Stimulated activated CD8-positive, alpha-beta memory T cell treated with anti-CD3 and anti-CD28 coated beads, Interleukin-4, amount 100 ng/mL, for 24 hours (primary cell): ENCODE measurements at places on chromosomes 1 and 21.

- DNase-seq, result no peak
These were observed 145.0 kb downstream of the PBX1 start for GRCh38 chr1:164703960-164704411.

- DNase-seq, result no peak
These were observed 267.2 kb upstream of the SGIP1 start for GRCh38 chr1:66266756-66267155.

DNA sequence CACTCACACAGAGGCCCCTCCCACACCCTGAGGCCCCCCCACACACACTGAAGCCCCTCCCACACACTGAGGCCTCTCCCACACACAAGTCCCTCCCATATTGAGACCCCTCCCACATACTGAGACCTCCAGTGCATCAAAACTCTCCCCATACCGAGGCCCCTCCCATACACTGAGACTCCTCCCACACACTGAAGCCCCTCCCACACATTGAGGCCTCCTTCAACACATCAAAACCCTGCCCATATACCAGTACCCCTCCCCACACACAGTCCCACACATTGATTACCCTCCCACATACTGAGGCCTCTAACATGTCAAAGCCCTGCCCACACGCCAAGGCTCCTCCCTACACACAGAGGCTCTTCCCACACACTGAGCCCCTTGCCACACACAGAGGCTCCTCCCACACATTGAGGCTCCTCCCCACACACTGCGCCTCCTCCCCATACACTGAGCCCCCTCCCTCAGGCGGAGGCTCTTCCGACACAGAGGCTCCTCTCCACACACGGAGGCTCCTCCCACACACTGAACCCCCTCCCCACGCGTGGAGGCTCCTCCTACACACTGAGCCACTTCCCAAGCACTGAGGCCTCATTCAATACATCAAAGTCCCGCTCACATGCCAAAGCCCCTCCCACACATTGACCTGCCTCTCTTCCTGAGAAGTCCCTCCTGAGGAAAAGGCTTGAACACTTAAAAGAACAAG, 392.3 kb downstream of the CAMTA1 start:
- DNase-seq, result no peak

GRCh38 chr1:214444182-214444939, 107.0 kb downstream of the PTPN14 start:
- DNase-seq, result no peak

GRCh38 chr21:28333578-28334075, 659.0 kb downstream of the LTN1 start:
- DNase-seq, result no peak

- no peak for DNase-seq
These were observed 56.1 kb downstream of the KCNN3 start for GRCh38 chr1:154813846-154814505.

DNA sequence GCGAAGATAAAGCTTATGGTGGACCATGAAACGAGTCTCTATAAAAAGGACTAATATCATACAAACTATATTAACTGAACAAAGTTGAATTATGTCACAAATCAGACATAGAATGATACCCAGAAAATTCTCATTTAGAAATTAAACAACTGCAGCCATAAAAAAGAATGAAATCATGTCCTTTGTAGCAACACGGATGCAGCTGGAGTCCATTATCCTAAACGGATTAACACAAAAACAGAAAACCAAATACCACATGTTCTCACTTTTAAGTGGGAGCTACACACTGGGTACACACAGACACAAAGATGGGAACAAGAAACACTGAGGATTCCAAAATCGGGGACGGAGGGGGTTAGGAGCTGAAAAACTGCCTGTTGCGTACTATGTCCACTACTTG, 11.5 kb downstream of the COP1 start:
- no peak for DNase-seq

DNA sequence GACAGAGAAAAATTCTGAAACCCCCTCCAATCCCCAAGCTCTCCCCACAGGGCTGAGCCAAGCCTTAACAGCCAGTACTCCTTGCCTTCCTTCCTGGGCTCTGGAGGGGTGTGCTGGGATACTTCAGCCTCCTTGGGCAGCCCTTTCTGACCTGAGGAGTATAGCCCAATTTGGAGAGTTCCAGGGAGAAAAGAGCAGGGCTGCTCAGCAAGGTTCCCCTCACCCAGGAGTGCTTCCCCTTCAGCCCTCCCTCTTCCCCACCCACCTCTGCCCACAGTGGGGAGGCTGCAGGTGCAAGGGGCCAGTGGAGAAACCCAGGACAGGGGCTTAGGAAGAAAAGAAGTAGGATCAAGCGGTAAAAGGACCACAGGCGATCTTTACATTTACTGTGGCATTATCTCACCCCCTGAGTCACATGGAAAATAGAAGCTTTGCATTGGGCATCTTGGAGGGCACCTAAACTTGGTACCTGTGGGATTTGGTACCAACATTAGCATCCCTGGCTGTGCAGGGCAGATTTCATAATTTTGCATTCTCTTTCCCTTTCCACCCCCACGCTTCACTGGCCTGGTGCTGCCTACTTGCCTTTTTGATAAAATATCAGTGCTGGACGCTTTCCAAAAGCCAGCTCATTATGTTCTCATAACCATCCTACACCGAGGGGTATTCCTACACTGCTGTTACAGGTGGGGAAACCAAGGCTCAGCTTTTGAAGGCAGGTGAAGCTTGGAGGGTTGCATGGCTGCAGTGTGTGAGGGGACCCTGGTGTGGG, 2.8 kb upstream of the ADORA1 start:
- no peak for DNase-seq

GRCh38 chr1:184966989-184967388, 7.3 kb downstream of the NIBAN1 start:
- DNase-seq, result no peak

DNA sequence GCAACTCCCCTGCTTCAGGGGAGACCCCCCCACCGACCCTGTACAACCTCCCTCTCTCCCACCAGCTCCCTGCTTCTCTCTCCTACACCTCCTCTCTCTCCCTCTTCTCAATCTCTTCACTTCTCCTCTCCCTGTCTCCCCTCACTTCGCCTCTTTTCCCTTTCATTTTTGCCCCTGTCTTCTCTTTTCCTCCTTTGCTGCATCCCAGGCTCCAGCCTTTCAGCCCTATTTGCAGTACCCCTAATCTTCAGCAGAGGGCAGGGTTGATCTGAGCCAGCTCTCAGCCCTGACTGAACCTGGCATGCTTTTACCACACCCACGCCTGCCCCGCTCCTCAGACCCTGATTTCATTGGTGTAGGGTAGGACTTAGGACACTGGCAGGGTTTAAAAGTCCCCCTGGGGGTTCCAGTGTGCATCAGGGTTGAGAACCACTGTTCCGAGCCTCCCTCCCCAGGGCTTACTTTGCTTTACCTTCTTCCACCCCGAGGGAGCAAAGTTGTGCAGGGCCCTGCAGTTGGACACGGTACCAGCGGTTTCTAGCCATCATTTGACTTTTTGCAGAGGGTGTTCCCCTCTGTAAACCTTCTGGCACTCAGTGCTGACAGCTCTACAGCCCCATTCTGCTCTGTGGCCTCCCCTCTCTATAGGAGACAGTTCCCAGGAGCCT, 67.3 kb upstream of the CNTN2 start:
- peak; percentile 31 for DNase-seq

GRCh38 chr21:36691555-36692041, 7.3 kb upstream of the SIM2 start:
- no peak for DNase-seq

- DNase-seq, result no peak
These were observed 2.6 kb downstream of the RCC1 start for GRCh38 chr1:28508435-28508754.

GRCh38 chr21:31342348-31342747, 1.7 kb downstream of the TIAM1 start:
- DNase-seq, result no peak

DNA sequence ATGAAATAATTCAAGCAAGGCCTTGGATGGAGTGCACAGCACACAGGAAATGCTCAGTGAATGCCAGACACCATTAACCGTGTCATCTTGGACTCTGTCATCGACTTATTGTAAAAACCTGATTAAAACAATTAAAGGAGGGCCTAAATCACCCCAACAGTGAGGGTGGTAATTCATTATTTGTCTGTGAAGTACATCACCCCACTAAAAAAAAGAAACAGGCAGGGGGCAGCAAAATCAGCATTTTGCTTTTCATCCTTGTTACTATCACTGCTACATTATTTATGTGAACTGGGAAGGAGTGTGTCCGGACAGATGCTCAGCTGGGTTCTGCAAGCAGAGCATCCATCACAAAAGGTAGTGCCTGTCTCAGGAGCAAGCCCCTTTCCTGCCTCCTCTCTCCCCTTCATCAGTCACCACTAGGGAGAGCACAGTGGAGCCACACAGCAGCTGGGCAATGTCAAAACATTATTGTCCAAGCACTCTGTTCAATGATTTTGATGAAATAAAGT, 98.5 kb downstream of the RERE start:
- DNase-seq, result no peak

GRCh38 chr1:224065455-224065854, 48.5 kb upstream of the FBXO28 start:
- DNase-seq, result no peak

GRCh38 chr1:211761400-211761799, 69.2 kb downstream of the LPGAT1 start:
- no peak for DNase-seq

DNA sequence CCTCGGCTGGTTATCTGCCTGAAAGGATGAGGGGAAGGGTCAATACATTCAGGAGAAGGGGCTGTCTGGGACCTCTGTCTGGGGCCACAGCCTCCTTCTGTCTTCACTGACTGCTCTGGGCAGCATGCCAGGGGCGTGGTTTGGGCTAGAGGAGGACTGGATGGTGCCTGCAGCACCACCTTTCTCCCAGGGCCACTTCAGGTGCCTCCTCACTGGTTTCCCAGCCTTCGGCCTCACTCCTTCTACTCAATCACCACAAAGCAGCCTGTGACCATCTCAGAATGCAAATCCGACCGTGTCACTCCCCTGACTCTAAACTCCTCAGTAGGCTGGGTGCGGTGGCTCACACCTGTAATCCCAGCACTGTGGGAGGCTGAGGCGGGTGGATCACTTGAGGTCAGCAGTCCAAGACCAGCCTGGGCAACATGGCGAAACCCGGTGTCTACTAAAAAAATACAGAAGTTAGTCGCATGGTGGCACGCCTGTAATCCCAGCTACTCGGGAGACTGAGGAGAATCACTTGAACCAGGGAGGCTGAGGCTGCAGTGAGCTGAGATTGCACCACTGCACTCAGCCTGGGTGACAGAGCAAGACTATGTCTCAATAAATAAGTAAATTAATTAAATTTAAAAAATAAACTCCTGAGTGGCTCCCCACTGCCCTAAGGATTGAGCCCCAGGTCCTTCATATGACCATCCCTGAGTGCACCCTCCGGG, 50.1 kb upstream of the ECE1 start:
- DNase-seq, result no peak

DNA sequence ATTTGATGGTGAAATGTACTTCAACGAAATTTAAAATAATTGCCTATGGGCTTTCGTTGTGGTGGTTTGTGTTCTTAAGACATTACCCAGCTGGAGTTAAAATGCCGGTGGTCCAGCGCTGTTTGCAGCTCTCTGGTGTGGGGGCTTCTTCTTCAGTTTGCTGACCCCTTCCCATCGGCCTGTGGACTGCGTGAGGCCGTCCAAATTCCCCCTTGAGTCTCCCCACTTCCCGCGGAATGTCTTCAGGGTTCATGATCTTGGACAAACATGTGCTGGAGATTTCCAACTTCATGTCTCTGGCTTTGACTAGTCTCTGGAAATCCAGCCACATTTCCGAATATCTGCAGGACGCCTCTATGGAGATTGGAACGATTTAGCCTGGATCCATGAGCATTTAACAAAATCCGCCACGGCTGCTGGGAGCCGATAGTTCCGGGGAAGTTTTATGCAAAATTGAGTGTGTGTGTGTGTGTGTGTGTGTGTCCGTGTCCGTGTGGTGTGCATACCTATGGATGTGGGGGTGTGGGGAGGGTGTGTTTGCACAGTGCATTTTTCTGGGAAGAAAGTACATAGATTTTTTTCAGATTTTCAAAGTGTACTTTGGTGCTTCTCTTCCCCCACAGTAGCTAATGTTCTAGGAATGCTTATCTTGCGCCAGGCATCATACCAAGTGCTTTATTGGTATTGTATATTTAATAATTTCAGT, 117.2 kb downstream of the PCP4 start:
- DNase-seq, result no peak

DNA sequence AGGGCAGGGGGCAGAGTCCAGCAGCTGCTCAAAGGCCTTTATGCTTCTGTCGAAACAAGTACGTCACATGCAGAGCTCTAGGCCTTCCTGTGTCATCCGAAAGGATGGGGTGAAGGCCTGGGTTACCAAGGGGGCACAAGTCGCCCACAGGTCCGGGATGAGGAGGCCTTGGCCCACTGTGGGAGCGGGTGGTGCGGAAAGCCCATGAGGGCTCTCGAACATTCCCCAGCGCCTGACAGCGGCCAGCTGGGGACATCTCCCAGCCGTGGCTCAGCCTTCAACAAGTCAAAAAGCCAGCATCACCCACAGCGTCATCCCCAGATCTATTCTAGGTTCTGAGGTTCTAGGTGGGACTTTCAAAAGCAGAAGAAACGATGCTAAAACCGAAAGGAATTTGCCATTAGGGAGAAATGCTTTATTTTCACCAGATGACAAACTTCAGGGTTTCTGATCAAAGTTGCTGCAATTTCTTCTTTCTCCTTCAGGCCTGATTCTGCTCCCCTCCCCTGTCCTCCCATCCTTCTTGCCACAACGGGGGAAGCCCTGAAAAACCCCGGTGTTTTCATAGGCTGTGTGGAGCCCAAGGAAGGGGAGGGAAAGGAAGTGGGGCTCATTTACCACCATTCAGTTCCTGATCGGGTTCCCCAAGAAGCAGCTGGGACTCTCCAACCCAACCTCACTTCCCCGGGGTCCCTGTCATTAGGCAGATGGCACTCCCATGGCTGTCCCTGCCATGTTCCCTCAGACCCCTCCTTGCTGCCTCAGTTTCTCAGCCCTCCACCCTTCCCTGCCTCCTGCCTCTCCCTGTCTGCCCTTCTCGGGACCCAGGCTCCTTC, 17.6 kb downstream of the GPR137B start:
- DNase-seq, result no peak

GRCh38 chr1:228226956-228227791, 19.3 kb downstream of the OBSCN start:
- no peak for DNase-seq

DNA sequence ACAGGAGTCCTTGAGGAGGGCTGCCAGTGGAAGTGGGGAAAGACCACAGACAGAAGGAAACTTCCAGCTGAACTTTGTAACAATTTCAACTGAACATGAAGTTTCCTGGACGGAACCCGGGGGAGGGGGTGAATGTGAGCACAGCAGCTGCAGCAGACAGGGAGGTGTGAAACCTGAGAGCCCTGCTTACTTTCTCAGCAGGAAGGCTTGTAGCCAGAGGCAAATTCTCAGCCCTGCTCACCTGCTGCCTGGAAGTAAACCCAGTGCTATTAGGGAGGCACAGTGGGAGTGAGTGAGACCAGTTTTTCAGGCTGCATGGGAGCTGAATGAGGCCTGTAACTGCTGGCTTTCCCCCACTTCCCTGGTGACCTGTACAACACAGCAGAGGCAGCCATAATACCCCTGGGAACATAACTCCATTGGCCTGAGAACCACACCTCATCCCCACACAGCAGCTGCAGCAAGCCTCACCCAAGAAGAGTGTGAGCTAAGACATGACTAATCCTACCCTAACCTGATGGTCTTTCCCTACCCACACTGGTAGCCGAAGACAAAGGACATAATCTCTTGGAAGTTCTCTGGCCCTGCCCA, 9.6 kb upstream of the SPRR2F start:
- DNase-seq, result no peak
